ENCODE measurements at places on chromosomes 2 and 18.

DNA sequence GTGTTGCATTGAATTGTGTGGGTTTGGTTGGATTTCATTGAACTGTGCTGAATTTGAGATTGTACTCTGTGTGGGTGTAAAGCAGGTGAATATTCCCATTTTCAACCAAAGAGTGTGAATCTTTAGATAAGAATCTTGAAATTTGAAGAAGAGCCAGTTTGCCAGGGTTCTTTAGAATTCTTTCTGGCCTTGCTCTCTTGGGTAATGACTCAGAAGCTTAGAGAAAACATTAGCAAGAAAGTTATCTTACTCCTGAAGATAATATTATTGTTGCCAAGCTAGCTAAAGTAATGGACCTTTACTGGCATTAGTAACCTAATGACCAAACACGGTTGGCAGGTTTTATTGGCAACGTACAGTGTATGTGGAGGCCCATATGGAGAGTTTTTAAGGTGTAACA lies 46.4 kb upstream of the SIX3 start:
- no peak for DNase-seq

GRCh38 chr18:32271672-32272208 lies 81.9 kb downstream of the MEP1B start:
- DNase-seq, result no peak

DNA sequence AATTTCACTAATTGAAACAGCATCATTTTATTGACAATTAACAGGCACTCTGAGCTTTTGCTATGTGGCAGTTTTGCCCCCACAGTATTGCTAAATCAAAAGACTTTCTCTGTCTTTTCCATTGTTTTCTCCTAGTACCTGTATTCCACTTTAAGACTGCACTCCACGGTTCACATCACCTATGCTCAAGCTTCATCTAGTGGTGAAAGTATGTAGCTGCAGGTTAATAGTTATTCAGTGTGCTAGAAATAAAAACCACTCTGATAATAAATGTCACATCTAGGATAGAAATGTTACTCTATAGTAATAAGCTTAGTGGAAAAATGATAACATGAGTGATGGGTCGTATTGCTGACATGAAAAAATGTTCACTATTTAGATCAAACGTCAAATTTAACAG lies 24.6 kb downstream of the ARL6IP6 start:
- DNase-seq, result no peak

- DNase-seq, result no peak
Measured at GRCh38 chr2:120231564-120231973, 8.4 kb upstream of the TMEM185B start.

- no peak for DNase-seq
Measured at GRCh38 chr2:8590938-8591337, 90.9 kb upstream of the ID2 start.

GRCh38 chr18:47469576-47469975 lies 218.1 kb upstream of the SKOR2 start:
- DNase-seq, result no peak

Data from urinary bladder (tissue), 4 donors.